ENCODE measurements at places on chromosomes 2 and 18. TPM values are rescaled to one million over a fixed set of nuclear protein-coding genes. Genes with fewer than 3 reads are reported as not detected.

ID2 gene
- total RNA-seq: 25.5 TPM

DNA sequence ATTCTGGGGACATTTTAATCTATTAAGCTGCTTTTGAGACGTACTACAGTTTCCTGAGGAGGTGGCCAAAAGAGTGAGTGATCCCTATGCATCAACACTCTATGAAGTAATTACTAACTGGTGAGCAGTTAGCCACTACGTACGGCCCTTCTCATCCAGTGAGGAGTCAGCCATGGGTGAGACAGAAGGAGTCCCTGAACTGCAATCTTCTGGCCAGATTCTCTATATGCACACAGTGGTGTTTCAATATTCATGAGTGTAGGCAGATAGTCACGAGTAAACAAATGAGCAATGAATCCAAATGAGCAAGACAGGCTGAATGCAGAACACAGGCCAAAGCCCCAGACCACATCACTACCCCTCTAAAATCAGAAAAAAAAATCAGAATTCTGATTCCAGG lies 29.8 kb upstream of the TMEM214 start:
- DNase-seq: no peak

GRCh38 chr2:74130211-74130995 lies 17.3 kb downstream of the BOLA3 start:
- no peak for DNase-seq

DNA sequence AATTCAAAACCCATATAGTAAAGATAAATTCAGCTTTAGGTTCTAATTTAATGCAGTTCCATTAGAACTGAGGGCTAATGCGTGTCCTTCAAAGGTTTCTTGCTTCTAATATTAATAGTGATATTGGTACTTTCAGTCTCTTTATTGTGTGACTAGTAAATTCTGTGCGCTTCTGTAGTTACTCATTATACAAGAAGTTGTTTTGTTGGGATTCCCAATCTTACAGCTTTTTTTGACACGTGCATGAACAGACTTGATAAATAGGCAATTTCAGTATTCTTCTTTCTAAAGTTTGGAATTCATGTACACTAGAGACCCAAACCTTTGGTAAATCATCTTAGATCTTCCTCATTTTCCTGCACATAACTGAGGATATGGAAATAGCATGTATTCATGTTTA lies 71.8 kb downstream of the HAUS1 start:
- DNase-seq: no peak

DNA sequence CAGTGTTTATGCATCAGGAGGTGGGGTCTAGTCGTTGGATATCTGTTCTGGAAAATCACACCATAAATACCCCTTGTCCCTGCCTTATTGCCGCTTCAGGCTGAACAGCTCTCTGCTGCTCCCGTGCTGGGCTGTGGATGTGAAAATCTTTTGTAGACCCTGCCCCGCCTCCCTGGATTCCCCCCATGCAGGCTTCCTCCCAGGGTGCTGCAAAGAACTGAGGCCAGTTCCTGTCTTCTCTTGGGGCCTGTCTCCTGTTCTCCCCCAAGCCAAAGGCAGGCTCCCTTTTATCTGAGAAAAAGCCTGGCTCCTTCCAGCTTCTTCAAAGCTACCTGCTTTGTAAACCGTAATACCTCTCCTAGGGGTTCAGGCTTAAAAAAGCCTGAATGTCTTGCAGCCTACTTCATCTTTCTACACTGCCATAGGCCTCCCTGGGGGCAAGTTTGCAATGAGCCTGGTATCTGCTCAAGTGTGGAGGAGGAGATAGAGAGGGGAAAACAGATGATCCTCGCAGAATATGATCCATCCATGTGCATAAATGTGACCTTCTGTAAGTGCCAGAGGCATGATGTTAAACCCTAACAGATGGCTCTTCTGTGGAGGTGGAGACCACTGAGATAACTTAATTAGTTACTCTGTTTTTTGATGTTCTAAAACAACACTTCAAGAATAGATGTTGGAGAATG lies 55.3 kb downstream of the VWA3B start:
- DNase-seq: no peak

DNA sequence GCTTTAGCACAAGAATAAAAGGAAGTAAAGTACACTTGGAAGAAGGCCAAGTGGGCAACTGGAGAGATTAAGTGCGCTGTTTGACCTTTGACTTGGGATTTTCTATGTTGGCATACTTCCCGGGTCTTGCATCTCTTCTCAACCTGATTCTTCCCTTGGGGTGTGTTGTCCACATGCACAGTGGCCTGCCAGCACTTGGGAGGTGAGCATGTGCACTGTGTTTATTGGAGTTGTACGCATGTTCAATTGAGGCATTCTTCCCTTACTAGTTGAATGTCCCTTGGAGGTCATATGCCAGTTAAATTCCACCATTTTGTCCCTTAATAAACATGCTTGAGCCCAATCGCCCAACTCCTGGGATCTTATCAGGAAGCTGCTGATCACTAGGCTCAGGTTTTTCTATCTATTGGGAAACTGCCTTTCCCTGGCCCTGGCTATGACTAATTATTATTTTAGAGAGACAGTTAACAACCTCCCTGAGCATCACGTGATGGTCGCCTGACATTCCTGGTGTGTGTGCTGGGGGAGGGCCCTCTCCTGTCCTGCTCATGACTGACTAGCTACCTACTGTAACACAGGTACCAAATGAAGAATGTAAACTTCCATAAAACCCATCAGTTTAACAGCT lies 62.5 kb upstream of the RAPGEF4 start:
- no peak for DNase-seq

SERPINB12 gene
- total RNA-seq: not detected

DNA sequence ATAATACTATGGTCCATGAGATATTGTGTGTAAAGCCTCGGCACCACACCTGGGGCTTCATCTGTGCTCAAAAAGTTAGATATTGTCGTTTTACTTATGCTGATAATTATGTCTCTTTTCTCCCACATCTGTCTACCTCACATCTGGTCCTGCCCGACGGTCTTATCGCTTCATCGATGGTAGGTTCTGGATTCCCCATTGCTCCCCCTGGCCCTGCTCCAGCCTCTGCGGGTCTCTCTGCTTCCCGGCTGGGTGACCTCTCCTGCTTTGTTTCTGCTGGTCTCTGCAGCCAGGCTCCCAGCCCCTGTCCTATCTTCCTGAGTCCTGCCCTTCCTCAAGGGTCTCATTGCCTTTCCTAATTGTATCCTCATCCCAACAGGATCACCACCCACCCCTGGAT lies 294.2 kb downstream of the NDUFA10 start:
- no peak for DNase-seq

DNA sequence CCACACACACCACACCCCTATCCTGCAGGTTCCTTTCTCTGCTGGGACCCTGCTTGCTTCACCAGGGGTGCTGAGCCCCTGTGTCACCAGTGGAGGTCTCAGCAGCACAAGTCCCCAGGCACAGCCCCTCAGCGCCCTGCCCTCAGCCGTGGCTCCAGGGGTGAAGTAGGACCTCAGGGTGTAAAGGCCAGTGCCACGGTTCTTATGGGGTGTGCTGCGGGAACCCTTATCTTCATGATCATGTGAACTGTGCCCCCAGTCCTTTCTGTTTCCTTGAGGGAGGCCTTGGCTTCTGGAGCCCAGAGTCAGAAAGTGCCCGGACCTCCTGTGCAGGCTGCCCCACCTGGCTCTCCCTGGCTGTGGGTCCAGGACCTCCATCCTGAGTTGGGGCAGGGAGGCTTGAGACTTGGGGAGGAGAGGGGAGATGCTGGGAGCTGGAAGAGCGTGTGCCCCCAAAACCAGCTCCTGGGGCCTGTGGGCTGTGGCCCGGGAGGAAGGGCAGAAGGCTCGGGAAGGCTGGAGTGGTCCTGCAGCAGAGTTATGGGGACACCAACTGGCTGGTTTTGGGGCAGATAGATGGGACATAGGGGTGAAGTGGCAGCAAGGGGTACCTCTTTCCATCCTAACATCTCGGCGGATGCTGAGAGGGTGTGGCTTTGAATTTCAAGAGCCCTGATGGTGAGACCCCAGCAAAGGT lies 20.2 kb upstream of the KLF11 start:
- DNase-seq: peak; percentile 8

GRCh38 chr2:50333529-50334228 lies 698.3 kb downstream of the NRXN1 start:
- DNase-seq: no peak

MARCHF4 gene
- total RNA-seq: 0.20 TPM

- DNase-seq: no peak
Observed at GRCh38 chr18:13579874-13580273, 146.5 kb downstream of the FAM210A start.

GRCh38 chr2:142130111-142131009 lies 456 bp downstream of the LRP1B start:
- peak; percentile 36 for DNase-seq

DNA sequence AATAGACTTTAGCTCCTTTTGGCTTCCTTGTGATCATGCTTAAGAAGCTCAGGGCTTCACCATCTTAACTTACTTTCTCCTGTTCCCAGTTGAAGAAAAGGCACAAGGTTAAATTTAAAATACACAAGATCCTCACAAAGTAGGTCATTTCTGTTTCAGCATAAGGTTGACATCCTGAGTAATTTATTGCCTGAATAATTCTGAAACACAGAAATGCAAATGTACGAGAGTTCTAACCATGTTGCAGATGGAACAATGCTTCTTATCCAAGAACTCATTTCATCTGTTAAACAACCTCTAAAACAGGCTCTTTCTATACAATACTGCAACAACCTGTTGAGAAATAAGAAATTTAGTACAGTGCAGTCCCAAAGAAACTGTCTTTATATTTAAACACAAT lies 395.2 kb downstream of the BCL11A start:
- DNase-seq: no peak

DNA sequence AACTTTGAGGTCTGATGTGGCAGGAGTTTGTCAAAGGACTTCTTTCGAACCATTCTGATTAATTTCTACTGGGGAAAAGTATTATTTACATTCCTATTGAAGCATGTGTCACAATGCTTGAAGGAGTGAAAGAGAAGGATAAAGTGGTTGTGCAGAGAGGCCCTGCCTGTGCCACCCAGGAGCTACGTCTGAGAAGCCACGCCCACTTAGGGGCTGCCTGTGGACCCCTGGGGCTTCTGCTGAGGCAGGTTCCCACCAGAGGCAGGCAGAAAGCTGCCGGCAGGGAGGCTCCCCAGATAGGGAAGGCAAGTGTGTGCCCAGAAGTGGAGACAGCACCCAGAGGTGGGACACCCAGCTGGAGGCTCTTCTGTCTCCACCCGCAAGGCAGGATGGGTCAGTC lies 47.4 kb downstream of the GBX2 start:
- DNase-seq: no peak

LYPD6 gene
- 0.13 TPM for total RNA-seq

PRKAG3 gene
- total RNA-seq: not detected

DNA sequence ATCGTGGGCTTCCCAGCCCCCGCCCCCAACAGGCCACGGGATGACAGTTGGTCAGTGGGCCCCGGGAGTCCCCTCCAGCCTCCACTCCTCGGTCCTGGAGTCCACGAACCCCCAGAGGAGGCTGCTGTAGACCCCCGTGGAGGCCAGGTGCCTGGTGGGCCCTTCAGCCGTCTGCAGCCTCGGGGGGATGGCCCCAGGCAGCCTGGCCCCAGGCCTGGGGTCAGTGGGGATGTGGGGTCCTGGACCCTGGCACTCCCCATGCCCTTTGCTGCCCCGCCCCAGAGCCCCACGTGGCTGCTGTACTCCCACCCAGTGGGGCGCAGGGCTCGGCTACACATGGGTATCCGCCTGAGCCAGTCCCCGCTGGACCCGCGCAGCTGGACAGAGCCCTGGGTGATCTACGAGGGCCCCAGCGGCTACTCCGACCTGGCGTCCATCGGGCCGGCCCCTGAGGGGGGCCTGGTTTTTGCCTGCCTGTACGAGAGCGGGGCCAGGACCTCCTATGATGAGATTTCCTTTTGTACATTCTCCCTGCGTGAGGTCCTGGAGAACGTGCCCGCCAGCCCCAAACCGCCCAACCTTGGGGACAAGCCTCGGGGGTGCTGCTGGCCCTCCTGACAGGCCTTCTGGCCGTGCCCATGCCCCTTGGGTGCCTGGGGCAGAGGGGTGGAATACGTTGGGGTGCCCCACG lies 7.6 kb downstream of the NEU4 start:
- peak; percentile 61 for DNase-seq

- DNase-seq: no peak
Observed at GRCh38 chr18:2642771-2643170, 12.8 kb upstream of the SMCHD1 start.

GRCh38 chr18:5998907-5999306 lies 103.6 kb upstream of the TMEM200C start:
- no peak for DNase-seq

WNT6 gene
- 13.1 TPM for total RNA-seq

DNA sequence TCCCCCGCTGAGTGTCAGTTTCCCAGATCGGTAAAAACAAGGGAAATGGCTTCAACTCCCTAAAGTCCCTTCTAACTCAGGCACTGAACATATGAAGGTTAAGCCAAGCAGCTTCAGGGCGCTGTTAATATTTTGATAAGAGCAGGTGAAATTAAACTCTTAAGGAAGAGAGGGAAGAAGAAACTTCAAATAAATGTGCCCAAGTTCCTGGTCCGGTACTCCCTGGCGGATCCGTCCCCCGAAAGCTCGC lies 564 bp downstream of the TRABD2A start:
- no peak for DNase-seq

GRCh38 chr2:16215902-16216557 lies 275.7 kb downstream of the MYCN start:
- DNase-seq: peak; percentile 62

DNA sequence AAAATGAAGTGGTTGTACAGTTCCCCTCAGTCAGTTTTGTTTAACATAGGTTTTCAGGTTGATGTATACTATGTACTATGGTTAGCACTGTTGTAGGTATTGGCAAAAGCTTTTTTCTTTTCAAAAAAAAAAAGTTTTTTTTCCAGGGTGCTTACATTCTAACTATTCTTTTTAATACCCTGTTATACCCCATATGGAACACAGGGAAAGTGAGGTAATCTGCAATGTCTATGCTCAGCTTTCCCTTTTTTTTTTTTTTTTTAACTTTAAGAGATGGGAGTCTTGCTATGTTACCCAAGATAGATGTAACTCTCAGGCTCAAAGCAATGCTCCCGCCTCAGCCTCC lies 590 bp upstream of the CCDC138 start:
- no peak for DNase-seq

TDRD15 gene
- total RNA-seq: not detected

GRCh38 chr2:171858397-171858958 lies 35.6 kb downstream of the SLC25A12 start:
- DNase-seq: no peak

CNGA3 gene
- total RNA-seq: not detected

PSD4 gene
- total RNA-seq: 0.65 TPM

- no peak for DNase-seq
Observed at GRCh38 chr2:241546771-241547498, 11.6 kb upstream of the BOK start.

DNA sequence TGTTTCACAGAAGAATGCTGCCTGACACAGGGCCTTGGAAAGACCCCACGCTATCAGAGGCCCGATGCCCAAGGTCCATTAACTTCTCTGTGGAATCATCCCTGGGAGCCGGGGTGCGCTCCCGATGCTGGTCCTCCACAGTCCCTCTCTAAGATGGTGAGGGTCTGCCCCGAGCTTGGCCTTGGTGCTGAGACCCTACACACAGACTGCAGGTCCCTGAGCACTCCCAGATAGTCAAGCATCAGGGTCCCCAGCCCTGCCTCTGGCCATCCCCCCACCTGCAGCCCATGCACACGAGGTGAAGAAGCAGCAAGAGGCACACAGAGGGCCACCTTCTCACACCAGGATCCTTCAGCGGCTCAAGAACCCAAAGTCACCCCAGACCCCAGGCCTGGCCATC lies 263.3 kb downstream of the MYCN start:
- DNase-seq: no peak

Measured in heart left ventricle (tissue), 16 donors.